ENCODE measurements at places on chromosomes 3 and 15. TPM values are rescaled to one million over a fixed set of nuclear protein-coding genes. Genes with fewer than 3 reads are reported as not detected.

DNA sequence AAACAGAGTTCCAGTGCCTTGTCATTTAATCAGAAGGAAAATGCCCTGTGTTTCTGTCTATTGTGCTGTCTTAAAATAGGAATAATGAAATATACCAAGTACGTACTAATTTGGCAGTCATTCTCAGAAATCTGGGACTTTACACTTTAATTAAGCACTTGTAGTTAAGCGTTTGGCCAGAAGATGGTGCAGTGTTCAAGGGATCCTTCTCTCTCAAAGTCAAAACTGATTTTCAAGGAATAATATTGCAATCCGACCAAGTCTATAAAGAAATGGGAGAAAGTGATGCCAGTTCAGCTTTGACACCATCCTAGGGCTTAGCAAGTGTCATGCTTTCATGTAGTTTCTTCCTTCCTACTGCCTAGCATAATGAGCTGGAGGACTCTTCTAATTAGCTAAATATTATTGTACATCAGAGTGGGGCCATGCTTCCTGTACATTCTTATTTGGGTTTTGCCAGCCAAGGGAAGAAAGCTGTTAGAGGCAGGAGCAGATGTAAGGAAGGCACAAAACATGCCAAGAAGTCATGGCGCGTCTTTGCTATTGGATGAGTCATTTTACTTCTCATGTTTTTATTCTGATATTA lies 64.8 kb downstream of the SAMMSON start:
- H3K27me3 ChIP-seq: no peaks in the 10 kb centered on the region
- no peaks in the 10 kb centered on the region for H3K4me1 ChIP-seq
- peak; percentile 38 for DNase-seq

C2CD4B gene
- not detected for polyA plus RNA-seq

DNA sequence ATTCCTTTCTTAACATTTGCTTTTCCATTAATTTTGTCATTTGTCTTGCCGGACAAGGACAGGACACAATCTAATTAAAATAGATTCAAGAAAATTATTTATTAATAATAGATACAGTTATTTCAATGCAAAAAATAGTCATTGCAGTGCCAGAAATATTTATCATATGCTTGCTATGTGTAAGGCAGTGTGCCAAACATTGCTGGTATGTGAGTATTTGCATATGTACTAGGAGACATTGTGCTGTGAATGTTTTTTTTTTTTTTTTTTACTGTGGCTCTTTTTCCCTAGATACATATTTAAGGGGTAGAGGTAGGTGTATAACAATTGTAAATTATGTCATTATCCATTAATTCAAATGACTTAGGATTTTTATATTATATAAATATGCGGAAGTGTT lies 23.3 kb downstream of the SPRED1 start:
- no peak overlapping the region for H3K4me3 ChIP-seq
- H3K4me1 ChIP-seq: no peaks in the 10 kb centered on the region
- H3K27ac ChIP-seq: no peak overlapping the region
- no peaks in the 10 kb centered on the region for H3K36me3 ChIP-seq
- no peak for DNase-seq
- no peaks in the 10 kb centered on the region for H3K27me3 ChIP-seq

- H3K4me3 ChIP-seq: no peak overlapping the region
- no peak for DNase-seq
- H3K36me3 ChIP-seq: no peaks in the 10 kb centered on the region
- no peak overlapping the region for H3K27ac ChIP-seq
- H3K4me1 ChIP-seq: no peaks in the 10 kb centered on the region
- no peaks in the 10 kb centered on the region for H3K27me3 ChIP-seq
These were observed 282.1 kb downstream of the ZBTB20 start for GRCh38 chr3:114864970-114865369.

DNA sequence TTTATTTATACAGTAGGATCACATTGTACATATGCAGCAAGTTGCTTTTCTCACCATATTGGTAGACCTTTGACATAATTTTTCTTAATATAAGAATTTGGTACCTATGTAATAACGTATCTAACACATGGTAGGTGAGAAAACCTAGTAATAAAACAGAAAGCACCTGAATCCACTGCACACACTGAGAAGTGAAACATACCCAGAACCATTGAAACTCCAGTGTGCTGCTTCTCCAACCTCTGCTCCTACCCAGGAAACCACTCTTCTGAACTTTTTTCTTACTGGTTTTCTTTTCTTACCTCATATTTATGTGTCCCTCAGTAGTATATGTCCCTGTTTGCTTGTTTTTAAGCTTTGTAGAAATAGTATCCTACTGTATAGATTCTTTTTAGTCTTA lies 293.0 kb downstream of the UBE2E2 start:
- H3K27ac ChIP-seq: no peak overlapping the region
- no peak for DNase-seq
- H3K27me3 ChIP-seq: no peaks in the 10 kb centered on the region
- peaks cover 8% of the 10 kb centered on the region for H3K4me1 ChIP-seq

PEAK1 gene
- polyA plus RNA-seq: 18.9 TPM

TMIE gene
- not detected for polyA plus RNA-seq

- H3K4me3 ChIP-seq: no peak overlapping the region
- no peaks in the 10 kb centered on the region for H3K36me3 ChIP-seq
- H3K27ac ChIP-seq: no peak overlapping the region
- no peaks in the 10 kb centered on the region for H3K27me3 ChIP-seq
These were observed 718.2 kb downstream of the NTRK3 start for GRCh38 chr15:87538327-87538834.

DNA sequence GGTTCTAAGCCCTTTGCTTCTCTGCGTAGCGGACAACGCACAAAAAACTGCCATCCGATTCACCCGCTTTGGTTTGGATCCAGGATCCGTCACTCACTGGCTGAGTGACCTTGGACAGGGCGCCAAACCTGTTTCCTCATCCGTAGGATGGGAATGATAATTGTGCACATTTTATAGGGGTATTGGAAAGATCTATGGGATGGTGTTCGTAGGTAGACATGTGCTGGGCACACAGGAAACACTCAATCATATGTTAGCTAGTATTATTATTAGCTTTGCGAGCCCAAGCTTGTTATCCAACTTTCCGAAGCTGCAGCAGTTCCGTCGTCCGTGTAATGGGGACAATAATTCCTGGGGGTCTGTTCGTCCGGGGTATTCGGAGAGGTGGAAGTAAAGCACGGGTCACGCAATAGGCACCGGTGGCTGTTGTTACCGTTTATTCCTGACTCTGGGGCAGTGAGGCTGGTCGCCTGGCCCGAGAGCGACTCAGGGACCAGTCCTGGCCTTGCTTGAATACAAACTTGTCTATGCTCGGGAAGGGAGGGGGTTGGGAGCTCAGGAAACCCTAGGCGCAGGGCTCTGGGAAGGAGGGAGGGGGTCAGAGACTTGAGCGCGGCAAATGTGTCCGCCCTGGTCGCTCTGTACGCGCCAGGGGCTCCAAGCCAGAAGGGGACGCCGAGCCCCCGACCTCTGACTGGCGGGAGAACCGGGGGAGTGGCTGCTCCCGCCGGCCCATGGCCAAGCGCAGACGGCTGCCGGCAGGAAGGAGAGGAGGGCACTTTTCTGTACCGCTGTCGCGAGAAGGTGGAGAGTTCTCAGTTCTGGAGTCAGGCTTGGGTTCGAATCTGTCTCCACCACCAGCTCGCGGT lies 1.3 kb downstream of the SPSB4 start:
- no peaks in the 10 kb centered on the region for H3K36me3 ChIP-seq
- H3K27me3 ChIP-seq: peaks cover 12% of the 10 kb centered on the region
- no peak overlapping the region for H3K4me3 ChIP-seq
- peaks cover 9% of the 10 kb centered on the region for H3K4me1 ChIP-seq
- H3K27ac ChIP-seq: no peak overlapping the region
- no peak for DNase-seq

- no peak for DNase-seq
- H3K4me3 ChIP-seq: no peak overlapping the region
- H3K36me3 ChIP-seq: no peaks in the 10 kb centered on the region
- H3K27me3 ChIP-seq: no peaks in the 10 kb centered on the region
- H3K27ac ChIP-seq: no peak overlapping the region
- peaks cover 7% of the 10 kb centered on the region for H3K4me1 ChIP-seq
These were observed 7.0 kb upstream of the RFT1 start for GRCh38 chr3:53137221-53137620.

SLC27A2 gene
- 0.39 TPM for polyA plus RNA-seq

TNFSF10 gene
- polyA plus RNA-seq: 21.0 TPM

DNA sequence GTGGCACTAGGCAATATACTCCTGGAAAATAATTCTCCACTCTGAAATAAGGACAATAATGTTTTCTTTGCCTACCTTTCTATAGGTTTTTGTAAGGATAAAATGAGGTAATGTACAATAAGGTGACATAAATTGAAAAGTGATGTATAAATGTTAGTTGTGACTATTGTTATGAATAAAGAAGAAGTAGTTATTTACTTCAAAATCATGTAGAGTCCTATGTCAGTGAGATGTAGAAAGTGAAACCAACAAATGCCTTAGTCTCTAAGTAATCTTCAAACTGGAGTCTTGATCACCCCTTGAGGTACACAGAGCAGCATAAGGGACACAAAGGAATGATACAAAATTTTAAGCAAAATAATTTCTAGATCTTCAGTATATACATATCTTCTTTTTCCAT lies 60.3 kb upstream of the TP63 start:
- no peak overlapping the region for H3K4me3 ChIP-seq
- peaks cover 13% of the 10 kb centered on the region for H3K4me1 ChIP-seq
- H3K36me3 ChIP-seq: no peaks in the 10 kb centered on the region
- H3K27ac ChIP-seq: no peak overlapping the region
- peak; percentile 22 for DNase-seq

DNA sequence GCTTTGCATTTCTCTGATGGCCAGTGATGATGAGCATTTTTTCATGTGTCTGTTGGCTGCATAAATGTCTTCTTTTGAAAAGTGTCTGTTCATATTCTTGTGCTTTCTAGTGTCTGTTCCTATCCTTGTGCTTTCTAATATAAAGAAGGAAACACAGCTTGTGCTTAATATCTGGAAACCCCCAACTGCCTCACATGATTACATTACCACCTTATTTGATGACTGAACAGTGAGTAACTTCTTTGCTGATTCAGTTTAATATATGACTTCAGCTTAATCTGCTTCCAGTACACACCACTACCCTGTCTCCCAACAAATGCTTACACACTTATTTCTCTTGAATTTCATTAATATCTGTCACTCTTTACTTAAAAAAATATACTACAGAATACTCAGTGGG lies 835.1 kb downstream of the EDEM1 start:
- no peak overlapping the region for H3K4me3 ChIP-seq
- no peaks in the 10 kb centered on the region for H3K4me1 ChIP-seq
- H3K27ac ChIP-seq: no peak overlapping the region

CEP19 gene
- 0.45 TPM for polyA plus RNA-seq

CHRNA3 gene
- not detected for polyA plus RNA-seq

GRCh38 chr3:110352841-110353604 lies 718.6 kb upstream of the NECTIN3 start:
- no peak overlapping the region for H3K4me3 ChIP-seq
- no peak overlapping the region for H3K27ac ChIP-seq
- no peaks in the 10 kb centered on the region for H3K4me1 ChIP-seq
- no peaks in the 10 kb centered on the region for H3K36me3 ChIP-seq

SPATA12 gene
- not detected for polyA plus RNA-seq

- peak overlapping the region; percentile 92 for H3K27ac ChIP-seq
- no peak overlapping the region for H3K4me3 ChIP-seq
- no peak for DNase-seq
These were observed 15.3 kb upstream of the SH3BP5 start for GRCh38 chr3:15347737-15348110.

BHLHE40 gene
- 47.0 TPM for polyA plus RNA-seq

GRCh38 chr3:4149296-4149695 lies 153.9 kb upstream of the SETMAR start:
- H3K4me3 ChIP-seq: no peak overlapping the region
- no peak for DNase-seq
- H3K27me3 ChIP-seq: no peaks in the 10 kb centered on the region
- no peak overlapping the region for H3K27ac ChIP-seq

Data from B cell (primary cell).